ENCODE measurements at places on chromosomes 3 and 15. TPM values are rescaled to one million over a fixed set of nuclear protein-coding genes. Genes with fewer than 3 reads are reported as not detected.
A peak's percentile ranks its signal among the peaks of the same experiment; 100 is the strongest.

LIPH gene
- polyA plus RNA-seq, result 3.6 TPM

PRICKLE2 gene
- polyA plus RNA-seq, result 48.2 TPM

PLSCR2 gene
- polyA plus RNA-seq, result 0.99 TPM

GLT8D1 gene
- polyA plus RNA-seq, result 105 TPM

C3orf49 gene
- polyA plus RNA-seq, result 1.1 TPM

SLCO3A1 gene
- 12.5 TPM for polyA plus RNA-seq

ASB14 gene
- polyA plus RNA-seq, result 1.8 TPM

- H3K27ac ChIP-seq, result no peak overlapping the region
- DNase-seq, result no peak
- H3K27me3 ChIP-seq, result peaks cover 7% of the 10 kb centered on the region
- no peaks in the 10 kb centered on the region for H3K4me1 ChIP-seq
- no peaks in the 10 kb centered on the region for H3K36me3 ChIP-seq
- H3K4me3 ChIP-seq, result no peak overlapping the region
These were observed 163.9 kb upstream of the WNT5A start for GRCh38 chr3:55651011-55651410.

GRCh38 chr3:100020876-100021644 is 93.2 kb downstream of the FILIP1L start:
- no peak overlapping the region for H3K4me3 ChIP-seq
- no peak overlapping the region for H3K27ac ChIP-seq
- no peaks in the 10 kb centered on the region for H3K4me1 ChIP-seq
- H3K27me3 ChIP-seq, result no peaks in the 10 kb centered on the region
- DNase-seq, result no peak

GRCh38 chr3:31213869-31214486 is 318.7 kb upstream of the STT3B start:
- H3K4me3 ChIP-seq, result no peak overlapping the region
- no peaks in the 10 kb centered on the region for H3K4me1 ChIP-seq
- H3K27me3 ChIP-seq, result no peaks in the 10 kb centered on the region
- no peaks in the 10 kb centered on the region for H3K36me3 ChIP-seq
- no peak for DNase-seq

DNA sequence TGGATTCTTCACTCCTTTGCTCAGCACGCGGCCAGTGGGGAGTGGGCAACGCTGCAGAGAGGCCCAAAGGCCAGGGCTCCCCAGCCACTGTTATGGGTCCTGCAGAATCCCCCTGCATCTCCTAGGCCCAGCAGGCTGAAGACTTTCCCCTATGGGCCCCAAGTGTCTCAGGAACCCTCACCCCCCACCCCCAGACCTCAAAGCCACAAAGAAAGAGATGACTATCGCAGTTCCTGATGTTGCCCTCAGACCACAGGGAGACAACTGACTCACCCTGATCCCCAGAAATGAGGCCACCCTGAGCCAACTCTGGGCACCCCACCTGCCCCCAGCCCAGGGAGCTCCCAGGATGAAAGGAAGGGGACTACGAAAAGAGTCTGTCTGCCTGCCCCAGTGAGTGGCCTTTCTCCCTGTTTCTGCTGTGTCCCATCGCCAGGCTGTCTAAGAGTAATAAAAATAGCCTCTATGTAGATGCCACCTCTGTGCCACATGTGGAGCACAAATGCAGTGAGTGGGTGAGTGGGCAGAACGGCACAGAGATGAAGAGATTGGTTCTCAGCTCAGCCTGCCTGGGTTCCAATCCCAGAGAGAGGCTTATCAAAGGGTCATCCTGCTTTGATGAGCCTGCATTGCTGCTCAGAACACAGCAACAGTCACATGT is 283.0 kb downstream of the UACA start:
- H3K36me3 ChIP-seq, result no peaks in the 10 kb centered on the region
- H3K4me3 ChIP-seq, result no peak overlapping the region
- DNase-seq, result no peak
- H3K4me1 ChIP-seq, result no peaks in the 10 kb centered on the region

DNA sequence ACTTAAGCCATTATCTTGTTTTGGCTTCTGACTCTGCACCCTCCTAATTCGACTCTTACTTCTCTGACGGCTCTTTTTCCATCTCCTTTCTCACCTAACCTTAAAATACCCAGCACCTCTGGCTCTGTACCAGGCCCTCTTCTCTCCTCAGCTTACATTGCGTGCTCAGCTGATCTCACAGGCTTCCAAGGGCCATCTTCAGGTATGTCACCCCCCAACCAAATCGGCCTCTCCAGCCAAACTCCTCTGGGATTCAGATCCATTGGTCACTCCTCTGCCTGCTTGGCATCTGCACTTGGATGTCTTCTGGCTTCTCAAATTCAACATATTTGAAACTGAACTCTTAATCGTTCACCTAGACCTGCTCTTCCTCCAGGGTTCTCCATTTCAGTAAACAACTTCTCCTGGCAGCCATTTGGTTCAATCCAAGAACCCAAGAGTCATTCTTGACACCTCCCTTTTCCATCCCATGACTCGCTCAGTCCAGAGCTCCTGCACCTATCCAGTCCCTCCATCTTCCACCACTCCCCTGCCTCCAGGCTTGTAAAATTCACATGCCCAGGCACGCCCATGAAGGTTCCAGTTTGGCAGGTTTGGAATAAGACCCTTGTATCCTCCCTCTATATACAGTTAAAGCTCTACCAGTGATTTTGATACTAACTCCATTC is 35.2 kb upstream of the SLC41A3 start:
- H3K4me3 ChIP-seq, result no peak overlapping the region
- no peak for DNase-seq
- H3K4me1 ChIP-seq, result no peaks in the 10 kb centered on the region
- no peaks in the 10 kb centered on the region for H3K36me3 ChIP-seq
- H3K27me3 ChIP-seq, result no peaks in the 10 kb centered on the region

DNA sequence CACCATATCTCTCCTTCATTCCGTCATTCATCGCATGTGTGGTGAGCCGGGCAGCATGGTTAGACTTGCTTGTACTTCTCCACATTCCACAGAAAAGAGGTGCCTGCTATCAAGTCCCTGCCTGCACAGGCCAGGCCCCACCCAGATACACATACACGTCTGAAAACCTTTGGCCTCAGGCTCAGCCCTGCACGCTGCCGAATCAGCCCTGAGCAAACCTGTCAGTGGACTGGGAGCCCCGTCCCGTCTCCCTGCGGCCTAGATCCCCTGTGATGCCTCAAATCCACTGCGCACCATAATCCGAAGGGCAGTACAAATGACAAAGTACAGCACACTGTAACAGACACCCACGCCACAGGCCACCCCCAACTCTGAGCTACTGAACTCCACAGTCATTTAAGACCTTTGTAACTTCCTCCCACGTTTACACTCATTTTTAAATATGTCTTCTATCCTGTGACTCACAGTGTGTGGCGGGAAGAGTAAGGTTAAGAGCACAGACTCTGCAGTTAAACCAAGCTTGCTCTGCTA is 67.1 kb downstream of the MB21D2 start:
- DNase-seq, result no peak
- H3K4me1 ChIP-seq, result no peaks in the 10 kb centered on the region
- H3K27ac ChIP-seq, result no peak overlapping the region
- no peaks in the 10 kb centered on the region for H3K27me3 ChIP-seq
- H3K4me3 ChIP-seq, result no peak overlapping the region
- H3K36me3 ChIP-seq, result no peaks in the 10 kb centered on the region

DNA sequence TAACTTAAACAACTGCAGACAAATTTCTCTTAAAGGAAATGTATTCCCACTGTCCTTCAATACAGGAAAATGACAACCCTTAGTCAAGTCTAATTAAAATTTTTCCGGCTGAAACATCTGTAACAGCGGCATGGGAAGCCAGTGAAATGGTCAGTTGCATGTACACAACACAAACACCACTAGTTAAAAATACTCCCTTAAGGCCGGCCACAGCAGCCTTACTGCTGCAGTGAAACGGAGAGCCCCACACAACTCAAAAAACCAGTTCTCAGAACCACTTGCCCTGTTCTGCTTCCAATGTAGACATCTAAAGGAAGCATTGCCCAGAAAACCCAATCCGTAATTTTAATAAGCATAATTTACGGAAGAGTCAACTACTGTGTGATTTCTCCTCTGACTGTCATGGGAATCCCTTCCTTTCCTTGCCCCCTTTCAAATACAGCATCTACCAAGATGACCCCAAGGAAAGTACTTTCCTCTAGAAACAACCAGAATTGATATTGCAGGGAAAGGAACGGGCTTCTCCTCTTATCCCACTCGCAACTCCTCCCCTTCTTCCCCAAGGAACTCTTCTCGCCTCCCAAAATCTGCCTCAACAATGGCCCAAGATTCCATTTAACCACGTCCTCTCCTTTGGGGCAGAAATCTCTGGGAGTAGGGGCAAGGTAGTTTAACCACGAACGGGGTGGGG is 1.6 kb downstream of the FBN1 start:
- H3K4me3 ChIP-seq, result peak overlapping the region; percentile 60
- H3K36me3 ChIP-seq, result no peaks in the 10 kb centered on the region
- peaks cover 14% of the 10 kb centered on the region for H3K27me3 ChIP-seq
- H3K27ac ChIP-seq, result peak overlapping the region; percentile 62
- no peaks in the 10 kb centered on the region for H3K4me1 ChIP-seq

GRCh38 chr15:72202801-72203506 is 5.4 kb upstream of the GRAMD2A start:
- H3K4me3 ChIP-seq, result no peak overlapping the region
- H3K27me3 ChIP-seq, result no peaks in the 10 kb centered on the region
- peaks cover 12% of the 10 kb centered on the region for H3K4me1 ChIP-seq
- H3K36me3 ChIP-seq, result peaks cover 100% of the 10 kb centered on the region
- DNase-seq, result no peak
- H3K27ac ChIP-seq, result no peak overlapping the region

GRCh38 chr15:25057574-25057973 is 102.8 kb downstream of the SNRPN start:
- H3K4me1 ChIP-seq, result no peaks in the 10 kb centered on the region
- H3K4me3 ChIP-seq, result no peak overlapping the region
- no peaks in the 10 kb centered on the region for H3K27me3 ChIP-seq
- H3K27ac ChIP-seq, result no peak overlapping the region

- no peak overlapping the region for H3K4me3 ChIP-seq
- H3K27ac ChIP-seq, result no peak overlapping the region
- no peaks in the 10 kb centered on the region for H3K36me3 ChIP-seq
- H3K27me3 ChIP-seq, result no peaks in the 10 kb centered on the region
These were observed 95.1 kb upstream of the ZBED2 start for GRCh38 chr3:111690242-111690641.

- no peak overlapping the region for H3K27ac ChIP-seq
- no peak overlapping the region for H3K4me3 ChIP-seq
- H3K36me3 ChIP-seq, result no peaks in the 10 kb centered on the region
- no peaks in the 10 kb centered on the region for H3K4me1 ChIP-seq
These were observed 729.6 kb downstream of the NLGN1 start for GRCh38 chr3:174126990-174127758.

DNA sequence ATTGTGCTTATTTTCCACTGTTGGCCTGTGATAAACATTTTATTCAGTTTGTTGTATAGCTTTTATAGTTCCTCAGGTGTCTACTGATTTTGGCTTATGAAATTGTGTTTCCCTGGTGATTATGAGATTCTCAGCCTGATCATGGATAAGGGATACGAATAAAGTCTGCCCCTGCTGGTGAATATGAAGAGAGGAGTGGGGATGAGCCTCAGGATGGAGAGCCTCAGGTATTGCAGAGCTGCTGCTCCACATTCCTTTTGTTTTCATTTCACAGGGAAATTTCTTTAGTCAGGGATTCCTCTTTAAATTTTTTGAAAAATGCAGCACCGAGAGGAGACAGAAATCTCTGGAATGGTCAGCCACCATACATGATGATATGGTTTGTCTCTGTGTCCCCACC is 14.7 kb upstream of the RAB6B start:
- H3K4me3 ChIP-seq, result no peak overlapping the region
- DNase-seq, result no peak
- no peak overlapping the region for H3K27ac ChIP-seq
- H3K36me3 ChIP-seq, result no peaks in the 10 kb centered on the region
- no peaks in the 10 kb centered on the region for H3K27me3 ChIP-seq
- no peaks in the 10 kb centered on the region for H3K4me1 ChIP-seq

DNA sequence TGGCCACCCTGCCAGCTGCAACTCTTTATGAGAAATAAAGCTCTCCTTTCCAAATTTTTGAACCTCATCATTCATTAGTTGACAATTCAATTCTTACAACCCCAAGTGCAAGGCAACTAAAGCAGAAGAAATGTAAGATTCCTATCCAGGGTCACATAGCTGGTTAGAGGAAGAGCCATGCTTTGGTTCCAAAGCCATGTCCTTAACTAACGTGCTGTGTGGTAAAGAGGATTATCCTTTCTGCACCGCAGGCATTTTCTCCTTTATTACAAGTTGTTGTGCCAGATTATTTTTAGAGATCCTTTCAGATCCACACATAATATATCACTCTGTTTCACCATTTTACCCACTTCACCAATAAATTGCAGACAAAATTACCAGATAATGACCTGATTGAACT is 36.5 kb downstream of the TM4SF18 start:
- H3K4me3 ChIP-seq, result no peak overlapping the region
- no peaks in the 10 kb centered on the region for H3K27me3 ChIP-seq
- H3K4me1 ChIP-seq, result peaks cover 38% of the 10 kb centered on the region

DNA sequence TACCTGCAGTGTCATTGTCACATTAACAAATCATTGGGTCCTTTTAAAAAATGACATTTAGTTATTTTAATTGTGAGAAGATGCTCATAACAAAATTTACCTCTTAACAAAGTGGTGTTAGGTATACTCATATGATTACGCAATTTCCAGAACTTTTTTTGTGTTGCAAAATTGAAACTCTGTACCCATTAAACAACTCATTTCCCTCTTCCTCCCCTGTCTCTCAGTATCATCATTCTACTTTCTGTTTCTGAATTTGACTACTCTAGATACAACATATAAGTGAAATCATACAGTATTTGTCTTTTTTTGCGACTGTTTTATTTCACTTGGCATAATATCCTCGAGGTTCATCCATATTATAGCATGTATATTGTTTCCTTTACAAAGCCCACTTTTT is 58.7 kb upstream of the CHST2 start:
- DNase-seq, result no peak
- no peaks in the 10 kb centered on the region for H3K27me3 ChIP-seq
- no peaks in the 10 kb centered on the region for H3K4me1 ChIP-seq
- H3K4me3 ChIP-seq, result no peak overlapping the region
- no peak overlapping the region for H3K27ac ChIP-seq

GRCh38 chr15:96119734-96120133 is 210.8 kb upstream of the NR2F2 start:
- DNase-seq, result no peak
- no peaks in the 10 kb centered on the region for H3K27me3 ChIP-seq
- H3K4me3 ChIP-seq, result no peak overlapping the region
- H3K36me3 ChIP-seq, result no peaks in the 10 kb centered on the region
- H3K27ac ChIP-seq, result no peak overlapping the region

DNA sequence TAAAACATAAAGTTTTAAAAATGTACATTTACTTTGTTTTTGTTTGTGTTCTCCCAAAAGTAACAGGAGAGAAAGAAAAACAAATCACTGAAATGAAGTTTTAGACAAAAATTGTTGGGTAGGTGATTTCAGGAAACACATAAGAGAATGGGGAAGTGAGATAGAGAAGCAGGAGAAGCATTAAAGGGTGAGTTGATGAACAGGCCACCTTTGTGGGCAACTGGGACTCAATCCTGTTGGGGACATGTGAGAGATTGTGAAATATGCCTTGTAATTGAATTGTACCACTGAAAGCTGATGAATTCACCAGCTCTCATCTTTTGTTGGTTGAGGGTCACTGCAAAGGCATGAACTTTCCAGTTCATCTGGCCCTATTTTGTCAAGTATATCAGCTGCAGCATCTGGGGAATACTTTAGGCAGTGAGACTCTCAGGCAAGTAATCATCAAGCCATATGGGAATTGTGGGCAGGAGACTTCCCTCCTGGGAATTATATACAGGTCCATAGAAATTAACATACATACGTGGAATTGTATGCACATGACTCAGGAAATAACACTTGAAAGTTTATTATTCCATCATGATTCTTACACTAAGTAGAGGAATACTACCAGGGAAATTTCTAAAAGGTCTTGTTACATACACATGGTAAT is 181.0 kb downstream of the ZBBX start:
- H3K4me1 ChIP-seq, result no peaks in the 10 kb centered on the region
- no peak overlapping the region for H3K4me3 ChIP-seq
- H3K27ac ChIP-seq, result no peak overlapping the region
- no peak for DNase-seq
- H3K36me3 ChIP-seq, result no peaks in the 10 kb centered on the region
